ENCODE measurements at places on chromosomes 2 and 18.

DNA sequence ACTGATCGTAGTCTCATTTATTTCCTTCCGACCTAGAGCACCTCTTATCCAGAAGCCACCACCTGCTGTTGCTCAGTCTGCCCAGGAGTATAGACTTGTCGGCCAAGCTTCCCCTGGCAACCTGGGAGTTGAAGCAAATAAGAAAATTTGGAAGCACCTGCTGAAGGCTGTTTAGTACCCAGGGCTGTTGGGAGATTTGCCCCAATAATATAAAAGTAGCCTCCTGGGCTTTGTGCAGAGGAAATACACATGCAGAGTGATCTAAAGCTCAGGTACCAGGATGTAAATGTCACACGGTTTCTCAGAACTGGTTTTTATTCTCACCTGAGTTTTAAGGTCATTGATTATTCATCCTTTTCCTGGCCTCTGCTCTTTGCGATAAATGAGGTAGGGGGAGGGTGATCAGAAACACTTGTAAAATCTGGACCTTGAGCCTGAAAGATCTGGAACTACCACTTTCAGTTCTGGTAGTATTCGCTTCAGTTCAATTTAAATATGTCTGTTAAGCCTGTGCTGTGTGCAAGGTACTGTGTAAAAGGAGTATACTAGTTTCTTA lies 789 bp upstream of the COX7A2L start:
- no peak for DNase-seq

- no peak for DNase-seq
These were observed 402.8 kb downstream of the ZEB2 start for GRCh38 chr2:144117086-144117485.

- no peak for DNase-seq
These were observed 102.3 kb upstream of the ALPP start for GRCh38 chr2:232276084-232276732.

DNA sequence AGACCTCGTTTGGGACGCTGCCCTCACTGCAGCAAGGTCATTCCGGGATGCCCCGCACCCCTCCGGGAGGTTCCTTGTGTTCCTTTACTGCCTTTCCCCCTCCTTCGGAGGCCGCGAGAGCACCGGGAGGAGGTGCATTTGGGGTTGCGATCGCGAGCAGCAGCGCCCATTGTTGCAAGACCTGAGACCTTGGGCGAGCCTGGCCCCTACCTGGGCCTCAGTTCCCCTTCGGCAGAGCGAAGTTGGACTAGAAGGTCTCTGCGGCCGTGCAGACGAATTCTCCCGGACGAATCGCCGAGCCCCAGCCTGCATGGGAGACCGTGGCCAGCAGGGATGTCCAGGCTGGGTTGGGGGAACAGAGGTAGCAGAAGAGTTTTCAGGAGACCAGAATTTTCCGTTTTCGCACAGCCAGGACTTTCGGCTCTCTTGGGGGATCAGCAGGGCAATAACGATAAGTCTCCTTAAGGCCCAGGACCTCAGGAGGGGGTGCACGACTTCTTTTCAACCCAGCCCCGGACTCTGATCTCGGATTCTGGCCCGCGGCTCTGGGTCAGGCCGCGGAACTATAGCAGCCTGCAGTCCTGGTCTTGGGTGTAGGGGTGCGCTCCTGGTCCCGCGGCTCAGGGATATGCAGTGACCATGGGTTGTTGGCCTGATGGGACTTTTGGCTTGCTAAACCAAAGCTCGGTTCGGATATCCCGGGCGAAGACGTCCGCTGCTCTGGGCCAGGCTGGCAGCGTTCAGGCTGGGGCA lies 2.8 kb downstream of the GDF7 start:
- DNase-seq: no peak

DNA sequence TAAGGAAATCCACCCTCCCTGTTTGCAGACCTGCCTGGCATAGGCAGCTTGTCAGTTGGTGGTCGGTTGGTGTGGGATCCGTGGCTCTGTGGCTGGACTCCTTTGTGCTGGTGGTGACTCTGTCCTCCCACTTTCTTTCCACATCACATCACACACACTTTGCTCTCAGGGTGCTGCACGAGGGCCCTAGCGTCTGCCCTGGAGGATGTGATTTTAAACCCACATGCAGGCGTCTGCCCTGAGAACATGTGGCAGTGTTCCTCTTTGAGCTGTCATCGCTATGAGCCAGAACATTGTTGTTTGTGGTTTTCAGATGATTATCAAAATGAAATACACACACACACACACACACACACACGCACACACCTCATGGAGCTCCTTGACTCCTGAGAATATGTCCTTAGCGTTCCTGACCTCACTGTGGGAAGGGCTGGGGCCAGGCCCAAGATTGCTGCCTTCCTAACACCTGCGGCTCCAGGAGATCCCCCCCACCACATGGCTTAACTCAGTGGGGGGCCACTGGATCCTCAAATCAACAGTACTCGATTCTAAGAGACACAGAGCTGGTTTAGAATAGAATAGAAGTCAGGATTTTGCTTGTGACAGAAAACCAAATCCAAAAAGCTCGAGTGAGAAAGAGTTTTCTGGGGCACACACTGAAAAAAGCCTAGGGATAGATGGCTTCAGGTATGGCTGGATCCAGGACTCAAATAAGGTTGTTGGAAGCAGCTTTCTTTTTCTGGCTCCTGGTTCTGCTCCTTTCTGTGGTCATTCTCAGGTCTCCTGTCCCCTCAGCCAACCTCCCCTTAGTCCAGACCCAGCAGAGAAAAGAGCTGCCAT lies 54.8 kb downstream of the RTP5 start:
- no peak for DNase-seq

DNA sequence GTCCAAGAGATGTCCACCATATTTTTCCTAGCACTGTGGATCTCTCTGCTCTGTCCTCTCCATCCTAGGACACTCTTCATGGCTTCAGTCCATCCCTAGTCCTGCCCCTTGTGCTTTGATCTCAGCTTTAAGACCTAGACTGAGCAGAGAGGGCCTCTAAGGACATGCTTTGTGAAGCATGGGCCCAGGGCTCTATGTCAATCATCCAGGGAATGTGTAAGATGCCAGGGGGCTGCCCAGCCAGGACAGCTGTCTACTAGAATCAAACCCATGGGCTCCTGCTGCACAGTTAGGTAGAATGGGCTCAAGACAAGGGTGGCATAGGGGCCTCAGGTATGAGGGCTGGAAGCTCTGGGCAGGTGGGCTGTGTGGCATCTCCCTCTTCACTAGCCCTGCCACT lies 24.9 kb downstream of the TET3 start:
- no peak for DNase-seq

DNA sequence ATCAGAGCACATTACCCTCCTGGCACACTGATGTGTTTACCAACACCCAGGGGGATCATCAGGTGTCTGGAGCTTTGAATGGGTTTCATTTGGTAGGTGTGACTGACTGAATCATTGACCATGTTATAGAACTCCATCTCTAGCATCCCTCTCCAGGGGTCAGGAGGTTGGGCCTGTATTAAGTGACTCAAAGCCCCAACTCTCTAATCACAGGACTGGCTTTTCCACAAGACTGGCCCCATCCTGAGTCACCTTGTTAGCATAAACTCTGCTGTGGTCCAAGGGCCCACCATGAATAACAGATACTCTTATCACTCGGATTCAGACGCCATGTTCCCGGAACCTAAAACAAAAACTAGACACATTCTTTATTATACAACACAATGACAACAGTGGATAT lies 125.9 kb upstream of the NDUFV2 start:
- DNase-seq: no peak

DNA sequence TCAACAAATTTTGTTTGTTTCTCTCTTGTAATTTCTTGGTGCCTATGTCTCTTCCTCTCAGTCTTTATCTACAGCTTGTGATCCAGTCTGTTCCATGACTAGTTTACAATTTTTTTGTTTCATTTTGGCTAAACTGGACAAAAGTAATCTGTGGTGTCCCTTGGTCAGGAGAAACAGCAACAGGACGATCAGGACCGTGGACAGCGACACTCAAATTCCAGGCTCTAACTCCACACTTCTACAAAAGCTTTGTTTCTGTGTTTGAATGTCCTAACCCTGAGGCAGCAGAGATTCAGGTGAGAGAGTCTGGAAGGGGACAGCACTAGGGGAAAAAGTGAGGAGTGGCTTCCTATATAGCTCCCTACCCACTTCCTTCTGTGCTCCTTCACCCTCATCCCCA lies 593.3 kb upstream of the FANCL start:
- peak; percentile 0 for DNase-seq

- DNase-seq: no peak
These were observed 84.0 kb upstream of the TMEM200C start for GRCh38 chr18:5979176-5979888.

GRCh38 chr2:181848261-181848886 lies 43.2 kb upstream of the ITPRID2 start:
- DNase-seq: no peak

DNA sequence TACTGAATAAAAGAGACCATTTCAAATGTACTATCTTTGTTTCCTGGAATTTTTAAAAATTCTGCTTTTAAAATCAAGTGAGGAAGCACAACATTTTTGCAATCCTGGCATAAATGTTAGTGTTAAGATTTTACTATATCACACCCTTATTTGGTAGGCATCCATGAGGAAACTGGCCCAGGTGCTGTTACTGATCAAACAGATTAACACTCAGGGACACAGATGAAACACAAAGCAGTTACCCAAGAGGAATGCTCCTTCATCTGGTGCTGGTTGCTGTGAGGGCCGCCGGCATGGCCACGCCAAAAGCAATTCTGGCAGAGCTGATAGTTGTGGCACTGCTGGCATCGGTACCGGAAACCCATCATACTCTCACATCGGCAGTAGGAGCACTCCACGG lies 96.8 kb downstream of the DTNB start:
- DNase-seq: no peak

GRCh38 chr2:40867829-40868228 lies 415.9 kb upstream of the SLC8A1 start:
- no peak for DNase-seq

DNA sequence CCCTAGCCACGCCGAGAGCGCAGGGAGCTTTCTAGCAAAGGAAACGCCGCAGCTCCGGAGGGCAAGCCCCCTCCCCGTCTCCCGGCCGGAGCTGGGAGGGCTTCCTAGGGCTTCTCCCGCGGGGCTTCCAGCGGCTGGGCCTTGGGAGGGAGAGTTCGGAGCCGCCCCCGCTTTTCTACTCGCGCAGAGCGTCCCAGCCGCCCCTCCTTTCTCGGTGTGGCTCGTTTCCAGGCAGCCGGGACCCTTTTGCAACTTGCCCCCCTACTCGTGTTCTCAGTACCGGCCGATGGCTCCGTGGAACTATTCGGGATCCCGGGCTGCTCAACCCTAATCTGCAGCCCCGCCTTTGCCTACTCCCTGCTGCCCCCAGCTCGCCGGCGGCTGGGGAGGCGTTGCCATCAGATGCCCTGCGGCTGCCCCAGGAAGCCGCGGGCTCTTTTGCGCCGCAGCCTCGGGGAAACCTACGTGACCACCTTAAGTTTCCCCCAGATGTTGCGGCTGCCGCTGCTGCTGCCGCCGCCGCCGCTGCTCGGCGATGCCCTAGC lies 1.5 kb upstream of the NR4A2 start:
- DNase-seq: peak; percentile 84

GRCh38 chr2:231523451-231524285 lies 6.6 kb downstream of the NMUR1 start:
- DNase-seq: no peak

DNA sequence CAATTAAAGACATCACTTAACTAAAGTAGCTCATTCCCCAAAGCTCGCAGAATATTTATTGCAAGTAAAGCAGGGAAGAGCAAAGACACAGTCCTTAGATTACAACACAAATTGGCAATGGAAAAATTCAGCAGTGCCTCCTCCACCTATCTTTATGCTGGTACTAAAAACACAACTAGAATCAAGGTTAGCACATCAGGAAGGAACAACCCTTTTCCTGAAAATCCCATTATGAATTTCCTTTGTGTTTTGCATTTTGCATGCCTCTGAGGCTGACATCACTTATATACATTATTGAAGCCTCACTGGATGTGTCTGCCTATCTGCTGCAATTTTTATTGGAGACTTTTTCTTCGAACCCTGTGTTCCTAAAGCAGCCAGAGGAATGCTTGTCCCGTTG lies 193.8 kb upstream of the STK17B start:
- DNase-seq: no peak

DNA sequence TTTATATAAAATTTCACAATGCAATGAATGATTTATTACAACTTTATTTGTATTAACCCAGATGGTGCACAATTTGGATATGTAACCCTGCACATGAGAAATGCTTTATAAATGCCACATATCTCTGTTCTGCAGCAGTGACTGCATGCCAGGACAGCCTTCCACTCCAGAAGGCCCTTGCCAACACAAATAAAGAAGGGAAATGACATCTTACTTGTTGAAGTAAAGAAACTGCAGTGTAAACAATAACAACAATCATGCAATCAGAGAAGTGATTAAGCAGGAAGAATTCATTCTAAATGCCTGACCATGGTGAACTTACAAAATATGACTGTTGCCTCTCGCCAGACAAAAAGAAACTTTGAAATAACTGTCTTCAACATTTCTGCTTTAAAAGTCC lies 129.9 kb upstream of the CHST9 start:
- DNase-seq: no peak

- DNase-seq: no peak
These were observed 481.0 kb downstream of the TNS1 start for GRCh38 chr2:217521820-217522219.

DNA sequence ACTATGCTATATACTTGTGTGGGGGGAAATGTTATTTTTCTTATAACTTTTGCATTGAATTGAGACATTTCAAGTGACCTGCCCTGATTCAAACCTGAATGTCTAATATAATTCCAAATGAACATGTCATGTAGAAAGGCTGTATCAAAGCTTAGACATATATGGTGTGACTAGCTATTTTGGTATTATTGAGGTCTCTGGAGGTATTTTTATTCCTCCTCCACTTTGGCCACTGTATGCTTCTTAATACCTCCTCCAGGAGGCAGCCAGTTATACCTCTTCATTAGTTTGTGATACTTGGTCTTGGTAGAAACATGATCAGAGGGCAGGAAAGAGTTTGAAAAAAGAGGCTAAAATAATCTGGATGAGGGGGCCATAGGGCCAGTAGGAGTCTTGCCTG lies 217.1 kb downstream of the TCF4 start:
- DNase-seq: no peak

DNA sequence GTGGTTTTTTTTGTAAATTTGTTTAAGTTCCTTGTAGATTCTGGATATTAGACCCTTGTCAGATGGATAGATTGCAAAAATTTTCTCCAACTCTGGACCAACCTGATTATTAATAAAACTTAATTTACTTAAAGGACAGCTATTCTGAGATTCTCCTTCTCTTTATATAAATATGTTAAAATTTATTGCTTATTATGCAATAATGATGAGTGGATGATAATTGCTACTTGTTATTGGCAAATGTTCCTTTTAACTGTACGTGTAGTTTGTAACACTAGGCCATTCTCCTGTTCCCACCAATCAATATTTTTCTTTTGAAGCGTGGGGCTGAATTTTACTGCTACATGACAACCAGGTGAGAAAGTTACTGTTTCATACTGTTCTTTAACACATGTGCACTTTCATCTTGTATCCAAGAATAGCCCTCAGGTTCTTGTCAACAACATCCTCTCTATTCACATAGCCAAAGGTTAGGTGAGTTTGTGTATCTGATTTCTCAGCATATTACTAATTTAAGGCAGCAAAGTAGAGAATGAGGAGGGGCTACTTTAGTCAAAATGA lies 16.6 kb upstream of the STK17B start:
- no peak for DNase-seq

Data from activated naive CD8-positive, alpha-beta T cell treated with anti-CD3 and anti-CD28 coated beads for 36 hours (primary cell).